ENCODE measurements at places on chromosomes 2 and 18.

GRCh38 chr2:172251231-172251630, 148.5 kb upstream of the DLX2 start:
- DNase-seq = no peak

- no peak for DNase-seq
Observed at GRCh38 chr2:198004921-198005829, 200.8 kb downstream of the PLCL1 start.

- DNase-seq = peak; percentile 11
Observed at GRCh38 chr2:54652540-54652939, 70.9 kb upstream of the EML6 start.

DNA sequence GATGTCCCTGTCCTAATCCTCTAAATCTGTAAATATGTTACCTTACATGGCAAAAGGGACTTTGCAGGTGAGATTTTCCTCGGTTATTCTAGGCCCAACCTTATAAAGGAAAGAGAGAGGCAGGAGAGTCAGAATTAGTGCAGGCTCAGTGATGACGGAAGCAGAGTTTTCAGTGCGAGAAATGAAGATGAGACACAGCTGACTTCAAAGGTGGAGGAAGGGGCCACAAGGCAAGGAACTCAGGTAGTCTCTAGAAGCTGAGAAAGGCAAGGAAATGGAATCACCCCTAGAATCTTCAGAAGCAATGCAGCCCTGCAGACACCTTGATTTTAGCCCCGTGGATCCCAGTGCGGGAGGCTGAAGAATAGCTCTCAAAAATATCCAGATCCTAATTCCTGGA, 7.2 kb upstream of the LCLAT1 start:
- no peak for DNase-seq

- no peak for DNase-seq
Observed at GRCh38 chr2:30847329-30847728, 40.1 kb upstream of the CAPN13 start.
